Choroid plexus epithelial cell (primary cell): ENCODE measurements at places on chromosomes 5 and 9.
A peak's percentile ranks its signal among the peaks of the same experiment; 100 is the strongest.

DNA sequence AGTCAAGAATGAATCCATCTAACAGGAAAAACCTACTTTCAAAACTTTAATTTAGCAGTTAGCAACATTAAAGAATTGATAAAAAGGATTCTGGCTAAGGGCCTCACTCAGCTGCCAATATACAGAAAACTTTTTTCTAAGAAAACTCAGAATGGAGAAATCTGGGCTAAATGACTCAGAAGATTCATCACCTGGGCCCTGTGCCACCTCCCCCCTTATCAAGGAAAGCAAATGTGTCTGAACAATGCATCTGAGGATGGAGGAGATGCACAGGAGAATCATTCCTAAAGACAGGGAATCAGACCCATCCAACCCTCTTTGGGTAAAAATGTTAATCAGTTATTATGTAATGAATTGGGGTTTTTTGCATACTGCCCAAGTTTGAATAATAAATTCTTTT, 592.0 kb upstream of the DMAC1 start:
- DNase-seq, result no peak

DNA sequence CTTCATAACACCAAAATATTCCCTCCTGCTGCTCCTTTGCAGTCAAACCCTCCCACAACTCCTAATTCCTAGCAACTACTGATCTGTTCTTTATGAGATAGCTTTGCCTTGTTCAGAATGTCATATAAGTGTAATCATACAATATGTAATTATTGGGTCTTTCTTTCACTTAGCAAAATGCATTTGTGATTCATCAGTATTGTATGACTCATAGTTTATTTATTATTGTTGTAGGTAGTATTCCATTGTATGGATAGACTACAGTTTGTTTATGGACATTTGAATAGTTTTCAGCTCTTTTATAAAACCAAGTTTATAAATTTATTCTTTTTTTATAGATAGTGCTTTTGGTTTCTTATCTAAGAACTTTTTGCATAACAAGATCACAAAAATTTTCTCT, 468.2 kb upstream of the KIF2A start:
- no peak for DNase-seq

DNA sequence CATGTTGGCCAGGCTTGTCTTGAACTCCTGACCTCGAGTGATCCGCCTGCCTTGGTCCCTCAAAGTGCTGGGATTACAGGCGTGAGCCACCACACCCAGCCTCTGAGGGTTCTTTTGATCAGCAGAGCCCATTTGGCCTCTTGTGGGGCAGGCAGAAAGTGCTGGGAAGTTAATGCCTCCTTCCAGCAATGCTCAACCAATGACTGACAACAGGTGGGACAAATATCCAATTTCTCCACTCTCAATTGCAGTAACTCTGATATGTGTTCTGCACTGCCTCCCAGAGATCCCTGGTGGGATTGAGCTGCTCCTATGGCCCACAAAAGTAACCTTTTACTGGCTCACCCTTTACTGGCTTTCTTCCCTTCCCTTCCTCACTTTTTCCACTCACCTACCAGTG, 79.9 kb upstream of the APC start:
- no peak for DNase-seq

- no peak for DNase-seq
Observed at GRCh38 chr9:120862452-120862851, 14.5 kb downstream of the PHF19 start.

GRCh38 chr9:88992556-88992955, 1.3 kb downstream of the S1PR3 start:
- peak; percentile 43 for DNase-seq

DNA sequence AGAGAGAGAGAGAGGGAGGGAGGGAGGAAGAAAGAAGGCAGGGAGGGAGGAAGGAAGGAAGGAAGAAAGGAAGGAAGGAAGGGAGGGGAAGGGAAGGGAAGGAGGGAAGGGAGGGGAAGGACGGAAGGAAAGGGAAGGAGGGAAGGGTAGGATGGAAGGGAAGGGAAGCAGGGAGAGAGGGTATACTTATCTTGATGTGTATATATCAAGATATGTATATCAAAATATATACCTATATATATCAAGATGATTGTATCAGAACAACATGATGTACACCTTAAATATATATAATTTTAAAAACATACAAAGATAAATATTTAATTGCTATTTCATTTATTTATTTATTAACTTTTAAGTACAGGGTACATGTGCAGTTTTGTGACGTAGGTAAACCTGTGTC, 96.8 kb upstream of the ADAMTS16 start:
- no peak for DNase-seq

- peak; percentile 64 for DNase-seq
Observed at GRCh38 chr5:115402822-115403577, 106.5 kb upstream of the CCDC112 start.

DNA sequence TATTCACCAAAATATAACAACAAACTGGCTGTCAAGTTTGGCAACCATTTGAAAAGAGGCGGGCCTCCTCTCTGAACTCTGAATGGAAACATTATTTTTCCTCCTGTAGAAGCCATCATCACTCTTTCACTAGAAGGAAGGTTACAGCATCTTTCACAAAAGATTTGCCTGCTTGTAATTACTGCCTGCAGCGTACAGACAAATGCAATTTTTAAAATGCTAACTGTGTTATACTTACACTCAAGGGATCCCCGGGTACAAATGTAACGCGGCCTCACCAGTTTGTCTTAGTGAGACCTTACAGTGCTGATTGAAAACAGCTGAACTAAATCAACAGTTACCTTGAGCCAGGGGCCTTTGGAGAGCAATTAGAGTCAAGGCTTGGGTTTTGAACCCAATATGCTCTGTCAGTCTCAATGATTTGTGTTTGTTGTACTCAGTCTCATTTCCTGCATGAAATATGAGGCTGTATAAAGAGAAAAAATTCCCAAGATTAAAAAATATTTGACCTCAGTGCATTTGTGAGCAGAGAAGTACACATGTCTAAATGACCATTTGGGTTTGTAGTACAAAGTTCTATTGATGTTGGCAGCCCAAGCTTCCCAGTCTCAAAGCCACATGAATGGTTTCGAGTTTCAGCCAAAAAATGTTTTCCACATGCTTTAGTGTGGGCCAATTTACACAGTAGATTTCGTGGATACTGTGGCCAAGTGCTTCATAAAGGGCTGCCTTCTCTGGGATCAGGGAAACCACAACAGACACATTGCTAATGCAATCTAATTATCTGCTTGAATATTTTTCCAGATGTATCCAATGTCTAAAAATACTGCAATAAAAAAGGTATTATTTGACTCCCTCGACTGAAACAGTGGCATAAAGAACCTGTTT, 500.0 kb downstream of the SPATA31D1 start:
- DNase-seq, result peak; percentile 96

DNA sequence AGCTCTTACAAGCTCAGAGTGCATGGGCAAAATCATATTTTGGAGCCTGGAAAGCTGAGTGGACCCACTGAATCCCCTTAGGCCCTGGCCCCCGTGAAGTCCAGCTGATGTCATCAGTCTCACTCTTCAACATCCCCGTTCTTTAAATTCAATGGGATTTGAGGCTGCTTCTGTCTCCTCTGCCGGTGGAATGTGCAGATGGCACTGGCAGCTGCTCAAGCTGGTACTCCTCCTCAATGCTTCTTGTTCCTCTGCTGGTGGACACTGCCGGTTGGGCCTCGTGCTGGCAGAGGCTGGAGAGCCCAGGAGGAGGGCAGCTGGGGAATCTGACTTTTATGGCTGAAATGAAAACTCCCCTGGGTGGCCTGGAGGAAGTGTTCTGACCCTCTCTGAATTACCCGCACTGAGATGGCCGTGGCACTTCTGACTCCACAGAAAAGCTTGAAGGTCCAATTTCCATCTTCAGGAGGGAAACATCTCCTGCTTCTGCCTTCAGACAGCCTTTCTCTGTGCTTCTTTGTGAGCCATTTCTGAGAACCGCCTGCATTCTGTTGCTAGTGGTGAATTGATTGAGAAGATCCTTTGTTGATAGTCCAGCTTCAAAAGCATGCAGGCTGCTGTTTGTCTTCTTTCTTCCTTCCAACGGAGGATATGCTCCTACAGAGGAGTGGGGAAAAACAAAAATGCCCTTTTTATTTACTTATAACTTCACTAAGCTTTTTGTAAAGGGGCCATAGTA, 298.9 kb downstream of the TMEM38B start:
- no peak for DNase-seq

- DNase-seq, result no peak
Observed at GRCh38 chr9:104556830-104557634, 11.9 kb upstream of the OR13C8 start.

- DNase-seq, result peak; percentile 69
Observed at GRCh38 chr5:76794871-76795270, 24.0 kb upstream of the F2RL1 start.

DNA sequence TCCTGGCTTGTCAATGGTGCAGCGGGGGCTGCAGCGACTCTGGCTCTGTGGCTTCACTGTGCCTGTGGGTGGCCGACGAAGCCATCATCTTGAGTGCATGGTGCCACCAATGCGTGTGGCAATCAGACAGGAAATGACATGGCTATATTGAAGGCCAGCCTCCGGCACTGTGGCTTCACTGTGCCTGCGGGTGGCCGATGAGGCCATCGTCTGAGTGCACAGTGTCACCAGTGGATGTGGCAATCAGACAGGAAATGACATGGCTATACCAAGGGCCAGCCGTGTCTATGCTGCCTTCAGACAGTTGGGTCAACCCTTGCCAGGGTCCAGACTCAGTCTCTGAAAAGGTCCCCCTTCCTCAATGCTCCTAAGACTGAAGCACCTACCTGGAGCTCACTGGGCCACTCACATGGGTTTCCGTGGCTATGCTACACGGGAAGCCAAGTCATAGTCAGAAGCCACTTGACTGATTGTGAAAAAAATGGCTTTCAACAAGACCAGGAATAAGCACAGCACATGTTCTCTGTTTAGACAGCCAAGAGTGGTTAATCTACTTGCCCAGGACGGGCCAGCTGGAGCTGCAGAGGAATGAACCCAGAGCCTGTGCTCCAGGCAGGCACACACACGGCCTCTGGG, 67.5 kb upstream of the S1PR3 start:
- DNase-seq, result no peak

DNA sequence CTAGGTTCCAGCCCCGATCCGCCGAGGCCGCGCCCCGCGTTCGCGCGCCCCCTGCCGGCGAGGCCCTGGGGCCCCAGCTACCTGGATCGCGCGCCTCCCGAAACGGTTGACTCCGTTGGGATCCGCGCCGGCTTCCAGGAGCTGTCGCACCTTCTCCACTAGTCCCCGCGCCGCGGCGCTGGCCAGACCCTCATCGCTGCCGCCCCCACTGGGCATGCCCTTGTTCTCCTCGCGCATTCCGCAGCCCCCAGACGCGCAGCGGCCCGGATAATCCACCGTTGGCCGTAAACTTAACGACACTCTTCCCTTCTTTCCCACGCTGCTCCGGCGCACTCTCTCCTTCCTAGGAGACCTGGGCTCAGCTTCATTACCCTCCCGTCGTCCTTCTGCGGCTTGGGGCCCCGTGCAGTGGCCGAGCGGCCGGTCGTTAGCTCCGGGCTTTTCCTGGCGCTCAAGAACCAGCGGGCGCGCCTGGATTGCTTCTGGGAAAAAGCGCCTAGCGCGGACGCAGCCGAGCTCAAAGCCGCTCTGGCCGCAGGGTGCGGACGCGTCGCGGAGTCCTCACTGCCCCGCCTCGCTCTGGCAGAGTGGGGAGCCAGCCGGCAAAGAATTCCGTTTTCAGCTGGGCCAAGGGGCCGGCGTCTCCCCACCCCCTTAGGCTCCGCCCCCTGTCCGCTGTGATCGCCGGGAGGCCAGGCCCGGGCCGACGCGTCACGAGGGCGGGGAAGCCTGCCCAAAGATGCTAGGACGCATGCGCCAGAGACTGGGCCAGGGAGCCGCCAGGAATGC, at the start of gene CDKN2B:
Gene CDKN2B (minus strand): TSS at position 589 of the 789 bp plus-strand sequence. CDS start 352 bp downstream, at position 237.
- peak; percentile 98 for DNase-seq

DNA sequence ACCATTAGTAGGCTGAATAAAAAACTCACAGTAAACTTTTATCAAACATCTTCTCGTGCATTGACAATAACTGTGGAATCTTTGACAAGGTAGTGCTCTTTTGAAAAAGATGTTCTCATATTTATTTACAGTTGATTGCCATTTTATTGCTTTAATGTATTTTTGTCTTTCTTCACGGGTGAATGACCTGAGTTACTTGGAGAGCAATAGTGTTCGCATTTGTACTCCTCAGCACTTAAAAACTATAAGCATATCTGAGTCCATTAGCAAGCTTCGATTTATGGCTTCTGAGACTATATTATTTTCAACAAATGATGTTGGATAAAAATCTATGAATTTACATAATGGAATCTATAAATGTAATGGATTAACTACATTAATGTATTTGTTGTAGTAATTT, 1012.3 kb downstream of the CDH9 start:
- DNase-seq, result no peak
